ENCODE measurements at places on chromosomes 4 and X.

- DNase-seq: no peak
Measured at GRCh38 chrX:35406386-35406785, 391.8 kb upstream of the MAGEB16 start.

DNA sequence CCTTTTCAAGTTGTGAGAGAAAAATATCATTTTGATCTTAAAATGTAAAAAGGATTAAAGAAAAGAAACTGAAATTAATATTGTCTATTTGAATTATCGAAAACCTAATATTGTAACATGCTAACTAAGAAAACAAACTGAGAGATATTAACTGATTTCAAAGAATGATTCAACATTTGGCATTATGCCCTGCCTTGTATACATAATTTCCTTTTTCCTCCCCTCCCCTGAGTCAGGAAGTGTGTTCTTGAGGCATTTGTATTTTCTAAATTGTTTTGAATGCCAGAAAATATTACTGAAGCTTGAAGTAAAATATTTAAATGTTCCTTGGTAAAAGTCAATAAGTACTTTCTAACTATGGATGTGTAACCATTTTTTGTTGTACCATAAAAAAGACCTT lies 49.4 kb downstream of the RPS6KA3 start:
- DNase-seq: no peak

DNA sequence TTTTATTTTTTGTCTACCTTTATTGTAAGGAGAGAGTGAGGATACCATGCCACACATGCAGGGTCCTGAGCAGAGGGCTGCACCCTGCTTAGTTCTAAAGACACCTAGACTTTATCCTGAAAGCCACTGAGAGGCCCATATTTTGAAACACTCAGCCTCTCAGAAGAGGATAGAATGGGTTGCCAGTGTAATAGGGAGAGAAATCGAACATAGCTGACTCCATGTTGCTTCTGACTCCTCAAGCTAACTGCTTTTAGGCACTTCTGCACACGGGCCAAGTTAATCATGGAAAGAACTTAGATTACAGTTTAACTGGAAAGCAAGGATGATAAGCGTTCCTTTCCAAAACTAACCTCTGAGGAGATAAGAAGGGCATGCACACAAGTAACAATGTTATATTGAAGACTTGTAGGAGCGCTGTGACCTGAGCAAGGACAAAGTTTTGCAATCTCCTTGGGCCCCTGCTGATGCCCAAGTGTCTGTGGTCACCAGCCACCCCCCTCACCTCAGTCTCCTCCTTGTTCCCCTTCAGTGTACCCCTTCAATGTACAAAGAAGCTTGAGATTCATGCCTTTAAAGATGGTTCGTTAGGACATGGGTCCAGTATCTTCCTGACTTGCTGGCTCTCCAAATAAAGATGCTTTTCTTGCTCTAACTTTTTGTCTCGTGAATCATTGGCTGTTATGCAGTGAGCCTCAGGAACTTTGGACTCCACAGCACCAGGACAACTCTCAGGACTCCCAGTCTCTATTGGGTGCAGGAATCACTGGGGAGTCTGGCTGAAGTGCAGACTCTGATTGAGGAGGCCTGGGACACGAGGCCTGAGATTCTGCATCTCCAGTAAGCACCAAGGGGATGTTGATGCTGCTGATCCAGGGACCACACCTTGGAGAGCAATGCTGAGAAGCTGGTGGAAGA lies 25.4 kb upstream of the CD99 start:
- DNase-seq: no peak

DNA sequence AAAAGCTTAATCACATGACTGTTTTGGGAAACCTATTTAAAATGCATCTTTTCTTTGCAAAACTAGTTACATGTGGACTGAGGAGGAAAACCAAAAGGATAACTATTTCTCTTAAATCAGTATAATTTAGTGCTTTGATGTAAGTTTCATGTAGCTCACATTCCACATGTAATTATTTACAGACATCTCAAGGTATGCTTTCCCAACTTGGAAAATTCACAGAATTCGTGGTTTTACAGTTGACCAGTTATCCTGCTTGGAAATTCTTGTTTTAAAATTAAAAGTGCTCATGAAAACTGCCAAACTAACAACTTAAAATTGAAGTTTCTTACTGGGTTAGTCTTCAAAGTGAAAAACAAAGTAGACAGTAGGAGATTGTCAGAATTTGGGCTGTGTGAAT lies 52.4 kb downstream of the EDNRA start:
- DNase-seq: no peak

DNA sequence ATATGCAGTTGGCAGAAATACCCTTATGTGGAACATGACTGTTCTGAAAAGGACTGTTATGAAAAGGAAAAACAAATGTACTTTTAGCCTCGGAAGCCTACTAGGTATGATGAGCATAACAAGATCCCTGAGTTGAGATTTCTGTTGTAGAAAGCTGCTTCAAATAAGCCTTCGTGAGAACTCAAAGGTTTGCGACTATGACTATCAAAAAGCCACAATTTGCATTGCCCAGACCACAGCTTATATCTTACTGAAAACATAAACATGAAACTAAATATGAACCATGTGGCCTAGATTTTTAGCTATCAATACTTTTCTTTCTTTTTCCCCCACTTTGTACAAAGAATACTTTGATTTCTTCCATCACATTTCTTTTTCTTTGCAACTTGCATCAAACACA lies 398.2 kb upstream of the LCORL start:
- no peak for DNase-seq

DNA sequence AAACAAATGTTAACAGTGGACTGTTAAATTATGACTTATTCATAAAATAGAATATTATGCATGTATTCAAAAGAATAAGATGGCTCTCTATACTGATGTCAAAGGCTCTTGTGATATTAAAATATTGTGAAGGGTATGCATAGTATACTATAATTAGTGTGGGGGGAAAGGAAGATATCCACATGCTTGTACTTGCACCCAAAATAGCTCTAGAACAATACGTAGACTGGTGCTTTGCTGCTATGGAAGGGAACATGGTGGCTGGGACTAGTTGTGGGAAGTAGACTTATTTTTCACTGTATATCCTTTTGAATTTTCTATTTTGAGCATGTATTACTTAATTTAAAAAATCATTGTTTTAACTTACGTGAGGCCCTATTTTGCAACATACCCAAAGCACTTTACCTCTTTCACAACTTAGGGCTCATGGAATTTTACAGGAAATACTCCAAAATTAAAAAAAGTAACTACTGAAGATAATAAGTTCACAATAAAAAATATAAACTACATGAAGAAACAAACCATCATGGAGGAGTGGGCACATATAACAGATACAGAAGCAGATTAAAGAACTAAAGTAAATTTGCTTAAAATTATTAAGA lies 7.9 kb downstream of the PGRMC2 start:
- DNase-seq: no peak

All from activated CD4-positive, alpha-beta memory T cell treated with anti-CD3 and anti-CD28 coated beads, Interleukin-2, amount 10 ng/mL, durations not matched to agents 7 days and 5 days (primary cell).